ENCODE measurements at places on chromosomes 1 and 21.

GRCh38 chr1:53763911-53764310 lies 24.9 kb upstream of the GLIS1 start:
- DNase-seq = no peak

- DNase-seq = no peak
Observed at GRCh38 chr1:153578490-153578889, 12.8 kb upstream of the S100A2 start.

DNA sequence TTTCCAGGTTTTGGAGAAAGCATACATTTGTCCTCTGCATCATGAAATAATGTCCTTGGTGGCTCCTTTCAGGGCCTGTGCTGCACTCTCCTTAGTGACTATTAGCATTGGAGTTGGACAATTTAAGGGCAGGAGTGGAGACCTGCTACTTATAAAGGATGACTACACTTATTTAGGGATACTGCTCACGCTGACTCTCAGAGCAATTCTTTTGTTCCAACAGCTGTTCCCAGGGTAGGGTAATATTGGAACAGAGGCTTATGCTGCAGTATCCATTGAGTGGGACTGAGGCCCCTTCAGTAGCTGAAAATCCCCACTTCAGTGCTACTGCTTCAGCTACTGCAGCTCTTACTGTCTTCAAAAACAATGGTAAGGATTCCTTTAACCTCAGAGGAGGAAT lies 84.6 kb downstream of the GPR88 start:
- DNase-seq = no peak

GRCh38 chr21:26116456-26117011 lies 54.0 kb downstream of the APP start:
- peak; percentile 47 for DNase-seq

DNA sequence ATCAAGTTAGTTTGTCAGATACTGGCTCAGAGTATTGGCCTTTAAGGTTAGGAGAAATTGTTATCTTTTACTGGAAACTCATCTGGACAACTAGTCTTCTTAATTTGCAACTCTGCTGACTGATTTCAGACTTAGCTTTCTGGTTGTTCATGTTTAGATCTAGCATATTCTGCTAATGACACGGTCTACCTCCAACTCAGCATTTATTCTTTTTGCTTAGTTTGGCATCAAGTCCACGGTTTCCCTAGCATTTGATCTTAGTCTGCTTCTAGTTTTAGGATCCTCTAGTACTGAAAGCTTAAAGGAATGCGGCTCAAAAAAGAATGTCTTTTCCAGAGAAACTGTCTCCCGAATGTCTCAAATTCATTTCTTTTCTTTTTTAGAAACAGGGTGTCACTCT lies 75.6 kb upstream of the SLFNL1 start:
- no peak for DNase-seq

- no peak for DNase-seq
Observed at GRCh38 chr21:27448960-27449359, 482.1 kb upstream of the ADAMTS5 start.

DNA sequence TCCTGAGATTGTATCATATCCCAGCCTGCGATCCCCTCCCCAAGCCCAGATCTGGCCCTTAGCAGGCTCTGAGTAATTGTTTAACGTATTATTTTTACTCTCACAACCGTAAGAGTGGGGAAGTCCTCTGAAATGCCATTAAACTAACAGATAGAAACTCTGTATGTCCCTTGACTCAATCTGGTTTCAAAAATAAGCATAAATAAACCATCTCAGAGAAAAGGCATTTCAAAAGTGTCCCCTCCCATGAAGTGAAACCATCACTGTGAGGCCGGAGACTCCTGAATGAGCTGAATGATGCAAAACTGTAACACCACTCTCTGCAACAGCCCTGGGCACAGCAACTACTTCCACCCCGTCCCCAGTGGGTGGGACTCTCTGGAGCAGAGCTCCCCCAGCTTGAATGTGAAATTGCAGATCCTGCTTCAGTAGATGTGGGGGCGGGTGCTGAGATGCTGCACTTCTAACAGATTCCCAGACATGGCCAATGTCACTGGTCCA lies 104.1 kb downstream of the SYF2 start:
- DNase-seq = no peak

DNA sequence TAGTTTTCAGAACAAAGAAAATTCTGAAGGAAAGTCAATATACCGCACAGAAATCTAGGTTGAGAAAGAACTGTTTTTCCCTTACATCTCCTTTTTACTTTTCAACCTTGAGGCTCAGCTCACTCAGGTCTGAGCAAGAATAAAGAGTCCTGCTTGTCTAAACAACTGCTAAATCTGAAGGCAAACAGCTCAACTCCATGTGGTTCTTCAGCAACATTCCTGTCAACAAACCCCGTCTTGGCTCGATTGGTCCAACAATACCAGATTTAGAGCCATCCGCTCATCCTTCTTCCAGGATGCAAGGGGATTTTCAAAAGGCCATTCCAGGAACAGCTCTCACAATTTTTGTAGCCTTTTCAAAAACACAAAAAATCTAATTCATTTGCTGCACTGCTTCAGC lies 119.8 kb downstream of the HLCS start:
- DNase-seq = no peak

DNA sequence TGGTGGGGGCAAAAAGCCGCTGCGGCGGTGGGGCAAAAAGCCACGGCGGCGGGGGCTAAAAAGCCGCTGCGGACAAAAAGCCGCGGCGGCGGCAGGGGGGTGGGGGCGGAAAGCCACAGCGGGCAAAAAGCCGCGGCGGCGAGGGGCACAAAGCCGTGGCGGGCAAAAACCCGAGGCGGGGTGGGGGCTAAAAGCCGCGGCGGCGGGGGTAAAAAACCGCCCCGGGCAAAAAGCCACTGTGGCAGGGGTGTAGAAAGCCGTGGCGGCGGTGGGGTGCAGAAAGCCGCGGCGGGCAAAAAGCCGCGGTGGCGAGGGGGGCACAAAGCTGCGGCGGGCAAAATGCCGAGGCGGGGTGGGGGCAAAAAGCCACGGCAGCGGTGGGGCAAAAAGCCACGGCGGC lies 3901.8 kb downstream of the SRGAP2C start:
- no peak for DNase-seq

- no peak for DNase-seq
Observed at GRCh38 chr1:14648391-14648790, 49.9 kb downstream of the KAZN start.

DNA sequence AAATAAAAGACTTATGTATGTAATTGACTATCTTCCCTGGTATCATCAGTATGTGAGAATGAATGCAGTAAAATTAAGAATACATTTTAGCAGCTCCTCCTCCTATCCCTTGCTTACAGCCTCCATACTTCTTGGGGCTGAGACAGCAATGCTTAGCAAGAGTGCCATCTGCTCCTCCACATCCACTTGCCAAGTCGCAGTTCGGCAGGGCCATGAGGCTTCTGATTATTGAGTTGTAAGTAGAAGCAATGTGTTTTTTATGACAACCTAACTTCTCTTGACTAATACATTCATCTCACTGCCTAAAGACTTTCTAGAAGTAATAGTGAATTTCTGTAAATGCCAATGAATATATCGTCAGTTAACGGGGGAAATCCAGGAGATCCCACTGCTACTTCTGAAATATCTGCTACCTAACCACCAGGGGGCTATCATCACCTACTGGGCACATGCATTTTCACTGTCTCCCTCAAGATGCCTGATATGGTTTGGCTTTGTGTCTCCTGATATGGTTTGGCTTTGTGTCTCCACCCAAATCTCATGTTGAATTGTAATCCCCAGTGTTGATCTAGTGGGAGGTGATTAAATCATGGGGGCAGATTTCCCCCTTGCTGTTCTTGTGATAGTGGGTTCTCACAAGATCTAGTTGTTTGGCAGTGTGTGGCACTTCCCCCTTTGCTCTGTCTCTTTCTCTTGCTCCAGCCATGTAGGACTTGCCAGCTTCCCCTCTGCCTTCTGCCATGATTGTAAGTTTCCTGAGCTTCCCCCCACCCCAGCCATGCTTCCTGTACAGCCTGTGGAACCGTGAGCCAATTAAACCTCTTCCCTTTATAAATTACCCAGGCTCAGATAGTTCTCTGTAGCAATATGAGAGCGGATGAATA lies 59.6 kb downstream of the EXTL2 start:
- peak; percentile 23 for DNase-seq

- DNase-seq = peak; percentile 96
Observed at GRCh38 chr1:67646145-67647035, 38.6 kb upstream of the GADD45A start.

GRCh38 chr1:180482425-180483275 lies 19.7 kb downstream of the ACBD6 start:
- DNase-seq = peak; percentile 77

GRCh38 chr1:162230517-162230916 lies 146.1 kb downstream of the SPATA46 start:
- no peak for DNase-seq

DNA sequence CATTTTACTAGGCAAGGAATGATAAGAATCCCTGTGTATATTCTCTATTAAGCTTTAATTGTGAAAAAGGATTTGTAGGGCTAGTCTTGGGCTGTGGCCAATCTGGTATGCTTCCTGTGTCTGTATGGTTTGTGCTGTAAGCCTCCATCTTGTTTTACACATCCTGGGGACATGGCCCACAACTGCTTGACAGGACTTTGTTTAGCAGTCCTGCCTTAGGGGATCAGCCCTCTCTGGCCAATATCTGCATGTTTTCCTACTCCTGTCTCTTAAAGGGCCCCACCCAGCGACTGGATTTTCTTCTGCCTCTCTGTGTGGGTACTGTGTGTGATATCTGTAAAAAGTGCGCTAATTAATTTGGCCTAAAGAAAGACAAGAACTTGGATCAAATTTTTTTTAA lies 813.2 kb downstream of the PLA2G4A start:
- no peak for DNase-seq

DNA sequence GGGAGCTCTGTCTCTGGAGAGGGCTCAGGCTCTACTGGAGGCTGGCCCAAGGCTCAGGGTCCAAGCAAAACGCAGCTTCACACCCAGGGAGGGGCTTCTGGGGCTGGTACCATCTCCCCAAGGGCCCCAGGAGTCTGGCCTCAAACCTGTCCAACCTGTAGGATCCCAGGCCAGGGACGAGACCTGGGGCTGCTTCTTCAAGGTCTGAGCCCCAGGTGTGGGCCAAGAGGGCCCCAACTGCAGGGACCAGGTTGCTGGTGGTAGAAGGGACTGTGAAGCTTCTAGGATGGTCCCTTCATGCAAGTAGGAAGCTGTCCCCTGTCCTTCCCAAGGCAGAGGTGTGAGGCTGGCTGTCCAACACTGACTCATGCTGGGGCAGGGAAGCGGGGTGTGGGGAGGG lies 7.8 kb upstream of the MMEL1 start:
- DNase-seq = no peak

DNA sequence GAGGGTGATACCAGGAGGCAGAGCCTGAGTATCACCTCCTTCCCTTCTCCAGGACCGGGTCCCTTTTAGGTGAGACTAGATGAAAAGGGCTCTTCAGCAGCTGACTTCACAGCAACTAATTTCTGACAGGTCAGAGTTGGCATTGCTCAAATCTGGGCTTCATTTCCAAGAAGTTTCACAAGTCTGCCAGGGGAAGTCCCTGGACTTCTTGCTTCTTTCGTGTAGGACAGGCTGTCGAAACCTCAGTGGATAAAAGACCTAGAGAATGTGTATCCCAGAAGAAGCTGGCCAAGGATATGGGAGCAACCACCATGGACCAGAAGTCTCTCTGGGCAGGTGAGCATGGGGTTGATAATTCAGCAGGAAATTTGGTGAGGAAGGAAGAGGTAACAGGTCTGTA lies at the start of gene CHI3L2:
CHI3L2 (plus strand) TSS at position 280 of the 400 bp plus-strand sequence; CDS start at position 297, 17 bp downstream.
- DNase-seq = no peak

DNA sequence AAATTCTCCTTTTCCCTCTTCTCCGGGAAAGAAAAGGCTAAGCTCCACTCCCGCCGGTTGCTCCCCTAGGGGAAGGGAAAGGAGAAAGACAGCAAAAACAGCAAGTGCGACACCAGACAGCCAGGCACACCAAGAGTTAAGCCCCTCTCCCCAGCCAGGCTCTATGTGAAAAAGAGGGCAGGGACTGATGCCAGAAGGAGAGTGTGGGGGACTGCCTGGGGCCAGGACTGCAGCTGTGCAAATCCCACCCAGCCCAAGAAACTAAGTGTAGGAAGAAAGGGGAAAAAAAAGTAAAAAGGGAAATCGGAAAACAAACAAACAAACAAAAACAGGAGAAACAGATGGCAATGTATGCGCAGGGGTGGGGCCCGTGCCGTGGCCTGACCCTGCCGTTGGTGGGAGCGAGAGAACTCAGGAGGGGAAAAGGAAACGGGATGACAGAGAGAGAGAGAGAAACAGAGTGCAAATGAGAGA lies 27.7 kb upstream of the FMO1 start:
- DNase-seq = no peak

DNA sequence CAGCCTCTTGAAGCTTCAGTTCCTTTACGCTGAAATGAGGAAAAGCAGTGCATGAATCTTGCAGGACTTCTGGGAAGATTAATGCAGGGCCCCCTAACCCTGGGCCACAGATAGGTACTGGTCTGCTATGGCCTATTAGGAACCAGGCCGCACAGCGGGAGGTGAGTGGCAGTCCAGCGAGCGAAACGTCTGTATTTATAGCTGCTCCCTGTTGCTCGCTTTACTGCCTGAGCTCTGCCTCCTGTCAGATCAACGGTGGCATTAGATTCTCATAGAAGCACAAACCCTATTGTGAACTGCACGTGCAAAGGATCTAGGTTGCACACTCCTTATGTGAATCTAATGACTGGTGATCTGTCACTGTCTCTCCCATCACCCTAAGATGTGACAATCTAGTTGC lies 130.2 kb downstream of the CHRM3 start:
- no peak for DNase-seq

DNA sequence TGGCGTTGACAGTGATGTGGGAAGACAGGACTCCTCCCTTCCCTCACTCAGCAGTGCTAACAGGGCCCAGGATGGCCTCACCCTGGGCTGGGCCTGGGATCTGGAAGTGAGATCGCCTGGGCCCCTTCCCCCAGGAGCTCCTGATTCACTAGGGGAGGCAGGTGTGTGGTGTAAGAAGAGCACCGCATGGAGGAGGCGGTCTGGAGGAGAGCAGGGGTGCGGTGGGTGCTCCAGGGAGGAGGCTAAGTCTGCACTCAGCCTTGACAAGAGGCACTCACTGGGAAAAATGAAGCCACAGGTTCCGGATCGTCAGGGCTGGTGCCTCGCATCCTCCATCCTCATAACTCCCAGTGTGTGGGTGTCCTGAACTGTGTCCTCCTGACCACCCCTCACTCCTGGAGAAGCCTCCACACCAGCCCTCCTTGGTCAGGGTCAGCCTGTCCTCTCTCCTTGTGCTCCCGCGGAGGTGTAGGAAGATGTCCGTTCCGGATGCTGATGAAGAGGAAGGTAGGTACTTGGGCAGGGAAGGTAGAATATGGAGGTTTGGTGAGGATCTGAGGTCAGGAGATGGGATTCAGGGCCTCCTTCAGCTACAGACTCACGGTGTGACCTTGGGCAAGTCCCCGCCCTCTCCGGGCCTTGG lies 142.1 kb upstream of the WNT4 start:
- no peak for DNase-seq

DNA sequence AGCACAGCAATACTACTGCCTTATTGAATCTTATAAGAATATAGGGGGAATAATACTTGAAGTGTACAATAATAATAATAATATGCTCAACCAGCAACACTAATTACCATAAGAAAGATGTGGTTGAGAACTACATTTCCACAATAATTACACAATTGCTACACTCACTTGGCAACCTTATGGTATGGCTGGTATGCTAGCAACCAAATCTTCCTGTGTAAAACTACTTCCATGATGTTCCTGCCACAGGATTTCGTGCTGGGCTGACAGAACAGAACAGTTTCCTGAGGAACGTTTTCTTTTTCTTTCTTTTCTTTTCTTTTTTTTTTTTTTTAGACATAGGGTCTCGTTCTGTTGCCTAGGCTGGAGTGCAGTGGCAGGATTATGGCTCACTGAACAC lies 50.6 kb downstream of the KIF26B start:
- no peak for DNase-seq
